ENCODE measurements at places on chromosomes 5 and 9.

- DNase-seq = no peak
Measured at GRCh38 chr5:147068998-147069397, 165.8 kb upstream of the STK32A start.

GRCh38 chr9:13806714-13807113 is 507.2 kb downstream of the NFIB start:
- DNase-seq = no peak

GRCh38 chr5:132674671-132675506 is 1.1 kb downstream of the IL4 start:
- DNase-seq = peak; percentile 72

DNA sequence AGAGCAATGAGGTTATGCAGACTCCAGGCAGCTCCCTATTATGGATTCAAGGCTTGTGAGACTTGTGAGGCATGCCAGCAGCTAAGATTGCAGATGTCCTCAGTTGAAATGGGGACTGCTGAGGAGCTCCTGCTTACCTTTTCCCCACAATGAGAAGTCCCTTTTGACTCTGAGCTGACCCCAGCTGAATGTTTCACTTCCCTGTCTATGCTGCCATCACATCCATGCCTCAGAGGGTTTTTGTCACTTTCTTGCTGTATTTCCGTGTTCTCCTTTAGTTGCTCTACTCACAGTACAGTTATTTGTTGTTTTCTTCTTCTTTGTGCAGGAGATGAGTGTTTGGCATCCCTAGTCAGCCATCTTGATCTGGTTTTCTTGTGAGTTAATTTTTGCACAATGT is 18.8 kb upstream of the OR2S2 start:
- no peak for DNase-seq

DNA sequence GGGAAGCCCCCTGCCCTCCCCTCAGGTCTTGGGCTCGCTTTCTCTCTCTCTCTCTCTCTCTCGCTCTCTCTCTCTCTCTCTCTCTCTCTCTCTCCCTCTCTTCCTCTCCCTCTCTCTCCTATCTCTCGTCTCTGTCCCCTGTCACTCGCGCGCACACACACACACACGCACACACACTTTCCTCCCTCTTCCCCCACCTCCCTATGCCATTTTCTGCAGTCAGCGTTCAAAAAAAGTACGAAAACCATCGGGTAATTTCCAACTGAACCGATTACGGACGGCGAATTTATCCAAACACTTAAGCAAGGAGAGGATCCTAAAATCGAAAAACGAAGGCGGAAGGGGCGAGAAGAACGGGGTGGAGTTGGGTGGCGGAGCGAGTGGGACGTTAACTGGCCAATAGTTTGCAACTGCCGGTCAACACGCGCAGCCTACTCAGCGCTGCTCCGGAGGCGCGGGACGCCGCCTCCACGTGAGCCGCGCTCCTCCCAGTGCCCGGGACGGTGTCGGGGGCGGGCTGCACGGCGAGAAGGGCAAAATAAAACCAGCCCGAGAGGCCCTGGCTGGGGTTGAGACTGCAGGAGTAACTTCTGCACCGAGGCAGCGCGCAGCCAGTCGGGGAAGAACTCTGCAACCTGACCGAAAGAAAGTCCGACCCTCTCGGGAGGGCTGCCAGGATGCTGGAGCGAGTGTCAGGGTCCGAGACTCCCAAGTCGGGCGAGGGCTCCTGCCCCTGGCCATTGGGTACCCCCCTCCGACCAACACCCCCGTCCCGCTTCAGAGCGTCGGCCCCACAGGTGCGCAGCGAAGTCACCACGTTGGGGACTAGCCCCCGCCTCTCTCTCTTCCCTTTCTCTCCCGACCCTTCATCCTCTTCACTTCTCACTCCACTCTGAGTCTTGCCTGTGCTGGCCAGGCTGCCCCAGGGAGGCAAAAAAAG is 24.9 kb upstream of the ELAVL2 start:
- DNase-seq = no peak

DNA sequence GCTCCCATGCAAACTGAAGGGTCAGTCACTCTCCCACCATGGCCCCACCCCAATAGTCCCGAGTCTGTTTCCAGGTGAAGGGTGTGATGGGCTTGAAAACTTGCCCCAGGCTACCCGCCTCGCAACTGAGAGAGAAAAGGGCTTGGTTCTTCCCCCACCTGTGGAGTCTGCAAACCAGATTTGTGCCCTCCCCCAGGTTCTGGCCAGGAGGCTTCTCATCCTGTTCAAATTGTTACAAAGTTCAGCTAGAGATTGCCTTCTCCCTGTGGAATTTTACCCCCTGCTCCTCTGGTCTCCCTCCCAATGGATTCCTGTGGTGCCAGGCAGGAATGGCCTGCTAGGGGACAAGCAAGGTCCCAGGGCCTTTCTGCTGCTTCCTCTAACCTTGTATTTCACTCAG is 93.1 kb upstream of the ACO1 start:
- no peak for DNase-seq

DNA sequence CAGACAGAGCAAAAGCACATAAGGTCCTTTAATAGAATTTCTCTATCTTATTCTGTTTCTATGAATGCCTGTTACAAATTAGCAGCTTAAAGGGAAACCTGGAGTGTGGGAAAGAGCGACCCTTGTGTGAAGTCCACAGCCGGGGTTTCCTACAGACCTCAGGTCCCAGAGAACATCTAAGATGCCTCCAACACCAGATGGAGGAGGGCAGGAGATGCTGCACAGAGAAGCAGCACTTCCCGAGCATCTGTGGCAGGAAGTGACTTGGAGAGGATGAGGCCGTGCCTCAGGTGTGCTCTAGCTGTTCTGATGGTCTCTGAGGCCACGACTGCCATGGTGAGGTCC is 26.8 kb downstream of the IRF1 start:
- DNase-seq = no peak

DNA sequence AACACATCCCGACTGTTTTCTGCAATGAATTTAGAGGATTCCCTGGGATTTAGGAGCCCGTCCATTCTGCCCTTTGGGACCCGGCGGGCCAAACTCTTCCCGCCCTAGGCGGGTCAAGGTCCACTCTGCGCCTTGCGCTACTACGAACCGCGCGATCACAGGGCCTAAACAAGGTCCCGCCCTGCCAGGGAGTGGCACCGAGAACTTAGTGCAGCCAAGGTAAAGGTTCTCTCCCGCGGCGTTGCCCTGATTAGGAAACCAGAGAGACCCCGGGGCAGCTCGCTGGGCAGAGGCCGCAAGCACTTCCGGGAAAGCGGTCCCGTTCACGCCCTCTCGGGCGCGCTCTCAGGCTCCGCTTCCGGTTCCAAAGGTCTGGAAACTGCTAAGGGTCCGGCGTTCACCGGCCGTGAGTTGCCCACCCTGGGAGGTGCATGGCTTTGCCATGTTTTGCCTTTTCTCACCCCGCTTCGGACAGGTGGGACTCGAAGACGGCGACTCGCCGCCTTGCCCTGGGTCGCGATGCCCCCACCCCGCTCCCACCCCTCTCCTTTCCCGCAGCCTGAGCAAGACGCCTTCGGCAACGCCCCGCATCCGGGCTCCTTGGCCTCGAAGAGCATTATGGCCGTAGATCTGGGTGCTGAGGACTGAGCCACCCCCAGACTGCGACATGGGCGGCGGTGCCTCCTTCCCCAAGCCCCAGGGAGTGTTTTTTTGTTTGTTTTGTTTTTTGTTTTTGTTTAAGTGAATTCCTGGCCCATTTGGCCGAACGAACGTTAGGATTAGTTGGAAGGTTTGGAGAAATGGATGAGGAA is 23.4 kb downstream of the HNRNPK start:
- DNase-seq = peak; percentile 85

GRCh38 chr9:72140586-72140985 is 8.7 kb upstream of the GDA start:
- no peak for DNase-seq

GRCh38 chr5:137954131-137954879 is 65.0 kb downstream of the PKD2L2 start:
- DNase-seq = no peak

DNA sequence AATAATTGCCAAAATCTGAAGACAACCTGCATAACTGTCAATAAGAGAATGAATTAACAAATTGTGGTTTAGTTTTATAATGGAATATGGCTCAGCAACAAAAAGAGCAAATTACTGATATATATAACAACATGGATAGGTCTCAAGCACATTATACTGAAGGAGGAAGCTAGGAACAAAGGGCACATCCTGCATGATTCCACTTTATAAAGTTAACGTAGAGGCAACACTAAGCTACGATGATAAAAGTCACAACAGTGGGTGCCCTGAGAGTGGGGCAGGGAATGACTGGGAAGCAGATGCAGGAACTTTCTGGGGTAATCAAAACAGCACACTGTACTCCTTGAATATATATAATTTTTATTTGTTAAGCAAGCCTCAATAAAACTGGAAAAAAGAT is 165.2 kb downstream of the RMI1 start:
- DNase-seq = no peak

DNA sequence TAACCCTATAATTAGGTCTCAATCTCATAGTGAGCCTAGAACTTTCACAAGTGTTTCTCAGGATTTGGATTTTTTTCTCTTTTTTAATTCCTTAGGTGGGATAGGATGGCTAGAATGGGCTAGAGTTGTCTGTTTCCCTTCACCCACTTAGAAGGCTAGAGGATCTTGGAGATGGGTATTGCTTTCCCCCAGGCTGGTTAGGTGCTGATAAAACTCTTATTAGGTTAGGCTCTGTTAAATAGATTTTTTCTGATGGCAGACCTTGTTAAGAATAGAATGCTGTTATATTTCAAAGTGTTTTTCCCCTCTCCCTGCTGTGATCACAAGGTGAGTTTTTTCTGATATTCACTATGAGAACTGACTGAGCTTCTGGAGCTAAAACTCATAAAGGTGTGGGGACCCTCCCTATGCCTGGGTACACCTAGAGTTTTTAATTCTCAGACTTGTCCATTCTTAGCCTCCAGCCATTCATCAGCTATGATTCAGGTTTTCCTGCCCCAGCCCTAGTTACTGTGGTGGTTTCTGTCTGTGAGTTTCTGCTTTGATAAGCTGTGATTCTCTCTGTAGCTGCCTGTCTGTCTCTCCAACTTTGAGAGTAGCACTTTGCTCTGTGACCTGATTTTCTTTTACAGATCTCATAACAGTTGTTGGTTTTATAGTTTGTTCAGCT is 132.4 kb downstream of the HACD4 start:
- DNase-seq = no peak

DNA sequence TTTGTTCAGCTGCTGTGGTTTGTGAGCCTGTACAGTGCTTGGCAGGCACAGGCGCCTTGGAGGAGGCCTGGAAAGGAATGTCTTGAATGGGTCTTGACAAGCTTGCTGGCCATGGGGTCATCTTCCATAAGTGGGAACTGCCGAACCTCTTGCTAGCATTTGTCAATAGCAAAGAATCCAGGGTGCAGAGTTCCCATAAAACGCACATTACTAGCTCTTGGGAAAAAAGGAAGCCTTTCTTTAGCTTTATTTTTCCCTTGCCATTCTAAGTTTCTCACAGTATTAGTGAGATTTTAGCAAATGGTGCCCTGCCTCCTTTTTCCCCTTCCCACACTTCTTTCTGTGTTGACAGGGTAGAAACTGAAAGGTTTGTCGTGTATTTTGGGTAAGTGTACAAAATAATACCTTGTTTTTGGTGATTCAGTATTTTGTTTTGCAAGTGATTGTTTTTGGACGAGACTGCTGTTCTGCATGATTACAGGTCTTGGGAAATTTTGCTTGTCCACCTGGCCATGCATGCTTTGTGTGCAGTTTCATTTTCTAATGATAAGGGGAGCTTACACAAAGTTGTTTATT is 82.0 kb downstream of the ADGRV1 start:
- DNase-seq = no peak

GRCh38 chr5:124963236-124963919 is 216.9 kb upstream of the ZNF608 start:
- no peak for DNase-seq

DNA sequence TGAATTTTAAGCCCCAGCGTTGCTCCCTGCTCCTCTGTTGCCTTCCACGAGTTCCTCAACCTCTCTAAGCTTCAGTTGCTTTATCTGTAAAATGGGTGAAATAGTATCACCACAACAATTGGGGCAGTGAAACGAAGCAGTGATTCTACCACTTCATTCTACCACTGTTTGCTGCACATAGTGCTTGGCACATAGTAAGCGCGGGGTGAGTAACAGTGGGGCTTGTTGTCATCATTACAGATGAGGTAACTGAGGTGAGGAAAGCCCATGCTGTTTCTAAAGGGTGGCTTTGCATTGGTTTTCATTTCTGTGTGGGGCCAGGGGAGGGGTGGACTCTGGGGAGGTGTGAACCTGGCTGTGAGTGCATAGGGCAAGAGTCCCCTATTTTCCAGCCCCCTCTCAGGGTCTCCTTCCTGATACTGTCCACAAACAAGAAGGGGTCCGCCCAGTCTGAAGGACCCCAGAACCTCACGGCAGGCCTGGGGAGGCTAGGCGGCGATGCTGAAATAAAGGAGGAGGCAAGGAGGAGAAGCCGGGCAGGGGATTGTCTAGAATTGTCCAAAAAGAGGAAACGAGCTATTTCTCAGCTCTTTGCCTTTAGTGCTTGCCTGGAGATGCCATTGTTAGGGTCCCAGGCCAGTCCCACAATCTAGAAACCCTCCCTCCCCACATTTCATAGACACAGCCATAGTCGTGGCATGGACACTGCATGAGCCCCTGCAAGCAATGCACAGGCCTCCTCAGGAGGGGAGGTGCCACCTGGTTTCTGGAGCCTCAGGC is 65.6 kb downstream of the IL6ST start:
- DNase-seq = peak; percentile 33

- no peak for DNase-seq
Measured at GRCh38 chr9:133958756-133959155, 33.4 kb downstream of the VAV2 start.

DNA sequence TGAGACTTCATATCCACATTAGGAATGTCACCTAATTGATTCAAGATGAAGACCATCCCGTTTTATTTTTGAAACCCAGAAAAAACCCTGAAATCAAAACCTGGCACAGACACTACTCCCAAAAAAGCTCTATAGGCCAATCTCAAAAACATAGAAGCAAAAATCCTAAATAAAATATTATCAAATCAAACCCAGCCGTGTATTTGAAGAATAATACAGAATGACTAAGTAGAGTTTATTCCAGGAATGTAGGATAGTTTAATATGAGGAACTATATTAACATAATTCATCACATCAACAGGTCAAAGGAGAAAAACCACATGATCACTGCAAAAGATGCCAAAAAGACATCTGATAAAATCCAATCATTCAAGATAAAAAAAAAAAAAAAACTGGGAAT is 167.1 kb downstream of the ACTL7B start:
- no peak for DNase-seq

DNA sequence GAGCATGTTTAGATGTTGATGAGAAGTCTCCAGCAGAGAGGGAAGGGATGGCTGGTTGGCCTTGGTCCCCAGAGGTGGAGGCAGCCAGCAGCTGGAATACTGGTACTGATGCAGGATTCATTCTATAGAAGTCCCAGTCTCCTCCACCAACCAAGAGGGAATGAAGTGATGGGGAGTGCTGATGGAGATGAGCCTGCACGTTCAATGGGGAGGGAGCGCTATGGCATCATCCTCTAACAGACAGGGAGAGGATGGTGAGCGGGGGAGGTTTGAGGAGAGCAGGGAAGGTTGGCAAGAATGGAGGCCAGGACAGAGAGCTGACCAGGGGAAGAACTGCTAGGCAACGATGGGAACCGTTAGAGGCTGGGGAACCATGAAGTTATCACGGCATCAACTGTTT is 159.8 kb upstream of the MVB12B start:
- DNase-seq = no peak

GRCh38 chr9:127175319-127175715 is 52.9 kb upstream of the ANGPTL2 start:
- peak; percentile 52 for DNase-seq

GRCh38 chr5:5826911-5827310 is 404.4 kb downstream of the ICE1 start:
- no peak for DNase-seq

Data from coronary artery (tissue), 2 donors.